Jurkat, Clone E6-1 (cell line): ENCODE measurements at places on chromosomes 5 and 9.
A peak's percentile ranks its signal among the peaks of the same experiment; 100 is the strongest.

GRCh38 chr5:170078458-170078857 lies 27.2 kb upstream of the FOXI1 start:
- no peak for DNase-seq

GRCh38 chr5:62328772-62329491 lies 22.9 kb downstream of the KIF2A start:
- no peak for DNase-seq

DNA sequence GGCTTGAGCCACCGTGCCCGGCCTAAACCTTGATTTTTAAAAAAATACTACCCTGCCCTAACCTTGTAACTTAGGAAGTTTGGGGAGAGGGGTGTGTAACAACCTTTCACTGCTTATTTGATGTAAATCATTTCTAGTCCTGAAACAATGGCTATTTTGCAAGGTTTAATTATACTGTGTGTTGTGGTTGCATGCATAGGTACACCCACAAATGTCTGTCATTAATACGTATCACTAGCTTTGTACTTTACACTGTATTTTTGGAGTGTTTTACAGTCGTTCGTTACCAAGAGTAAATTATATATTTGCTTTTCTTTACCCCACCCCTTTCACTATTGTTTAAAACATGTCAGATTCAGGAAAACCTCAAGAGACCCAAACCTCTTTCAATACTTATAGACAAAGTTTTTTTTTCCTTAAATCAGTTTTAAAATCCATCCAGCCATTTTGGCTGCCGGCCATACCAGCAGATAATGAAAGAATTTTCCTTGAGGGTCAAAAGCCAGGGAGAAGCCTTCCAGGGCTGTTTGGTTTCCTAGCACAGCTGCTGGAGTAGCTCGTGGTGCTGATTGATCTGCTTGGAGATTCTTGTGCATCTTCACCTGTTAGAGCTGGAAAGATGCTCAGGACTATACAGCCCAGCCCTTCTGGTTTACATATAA lies 50.7 kb downstream of the DOCK8 start:
- no peak for DNase-seq

DNA sequence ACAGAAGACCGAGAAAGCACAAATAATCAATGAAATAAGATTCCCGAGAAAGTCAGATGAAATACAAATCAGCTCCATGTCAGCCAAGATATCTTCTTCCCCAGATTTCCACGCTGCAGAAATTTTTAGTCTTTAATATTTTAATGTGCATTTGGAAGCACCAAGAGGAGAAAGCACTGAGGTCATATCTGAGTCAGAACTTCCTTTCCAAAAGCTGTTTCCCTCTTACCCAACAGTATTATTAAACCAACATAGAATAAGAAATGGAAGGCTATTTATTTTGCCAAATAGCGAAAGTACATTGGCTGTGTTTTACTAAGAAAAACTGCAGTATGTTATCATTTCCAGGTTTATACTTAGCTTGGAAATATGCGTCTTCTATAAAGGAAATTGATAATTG lies 772.1 kb upstream of the CDH9 start:
- DNase-seq, result no peak

DNA sequence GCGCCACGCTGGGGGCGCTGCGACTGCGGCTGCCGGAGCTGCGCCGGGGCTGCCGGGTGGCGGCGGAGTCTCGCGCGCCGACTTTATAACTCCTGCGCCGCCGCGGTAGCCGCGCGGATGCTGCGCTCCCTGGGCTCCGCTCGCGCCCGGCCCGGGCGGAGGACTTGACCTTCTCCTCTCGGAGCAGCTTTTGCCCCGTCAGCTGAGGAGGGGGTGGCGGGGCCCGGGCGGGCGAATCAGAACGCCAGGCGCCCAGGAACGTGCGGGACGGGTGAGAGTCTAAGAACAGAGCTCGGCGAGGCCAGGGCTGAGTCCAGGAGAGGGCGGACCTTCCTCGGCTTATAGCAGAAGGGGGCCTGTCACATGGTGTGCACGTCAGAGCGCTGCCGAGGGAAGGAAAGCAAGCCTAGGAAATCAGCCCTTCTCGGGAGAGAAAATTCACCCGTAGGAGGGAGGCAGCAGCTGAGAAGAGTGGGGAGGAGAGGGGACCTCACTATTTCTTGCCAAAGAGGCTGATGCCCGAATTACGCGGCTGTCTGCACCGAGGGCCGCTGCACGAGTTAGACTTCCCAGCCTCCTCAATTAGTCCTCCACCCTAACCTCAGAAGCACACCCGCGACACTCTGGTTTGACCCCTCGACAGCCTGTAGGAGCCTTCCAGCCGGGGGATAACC lies at the start of gene FOXD1:
Gene FOXD1 (minus strand): TSS at position 315 of the 674 bp plus-strand sequence. CDS start 415 bp downstream, outside the sequence.
- peak; percentile 52 for DNase-seq

DNA sequence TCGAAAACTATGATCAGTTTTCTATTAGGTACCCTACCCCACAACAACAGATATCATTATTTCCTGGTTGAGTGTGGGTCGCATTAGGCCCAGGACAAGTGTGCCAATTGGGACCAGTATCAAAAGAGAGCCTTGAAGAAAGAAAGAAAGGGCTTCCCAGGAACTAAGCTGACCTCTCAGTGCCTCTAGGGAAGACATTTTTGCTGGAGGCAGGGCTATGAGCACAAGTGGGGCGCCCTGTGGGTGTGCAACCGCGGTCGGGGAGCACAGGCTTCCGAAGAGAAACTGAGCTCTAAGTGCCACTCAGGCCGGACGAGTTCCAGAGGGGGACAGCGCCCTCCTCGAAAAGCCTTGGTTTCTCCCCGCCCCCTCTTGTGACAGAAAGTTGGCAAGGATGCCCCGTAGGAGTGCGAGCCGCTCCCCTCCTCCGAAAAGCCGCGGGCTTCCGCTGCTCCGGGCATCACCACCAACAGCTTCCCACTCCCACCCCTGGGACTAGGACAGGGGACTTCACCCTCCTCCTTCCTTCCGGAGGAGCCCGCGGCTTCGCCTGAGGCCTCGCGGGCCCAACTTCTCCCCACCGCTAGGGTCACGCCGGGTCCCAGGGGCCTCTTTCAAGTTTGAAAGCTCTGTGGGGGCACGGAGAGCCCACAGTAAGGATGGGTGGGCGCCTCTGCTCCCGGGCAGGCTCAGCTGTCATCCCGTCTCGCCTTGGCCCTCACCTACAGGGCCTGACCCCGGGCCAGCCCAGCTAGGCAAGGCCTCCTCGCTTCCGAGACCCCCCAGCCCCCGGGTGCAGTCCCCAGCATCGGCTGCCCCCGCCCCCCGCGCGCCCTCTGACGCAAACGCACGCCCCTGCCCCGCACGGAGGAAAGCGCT lies 2.0 kb downstream of the NR2F1-AS1 start:
- no peak for DNase-seq

DNA sequence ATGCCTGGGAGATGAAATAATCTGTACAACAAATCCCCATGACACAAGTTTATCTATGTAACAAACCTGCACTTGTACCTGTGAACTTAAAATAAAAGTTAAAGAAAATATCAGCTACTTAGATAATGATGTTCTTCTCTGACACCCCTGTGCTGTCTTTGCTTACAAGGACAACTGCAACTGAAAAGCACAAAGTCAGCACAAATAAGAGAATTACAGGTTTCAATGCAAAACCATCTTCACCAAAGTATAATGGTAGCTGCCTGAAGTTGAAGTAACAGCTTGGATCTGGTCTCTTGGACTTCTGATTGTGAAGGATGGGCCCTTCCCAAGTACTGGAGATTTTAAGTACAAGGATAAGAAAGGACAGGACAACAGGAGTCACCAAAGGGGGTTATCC lies 45.6 kb upstream of the PPP2R2B start:
- no peak for DNase-seq

- no peak for DNase-seq
These were observed 251.4 kb upstream of the IL12B start for GRCh38 chr5:159581502-159582249.

- DNase-seq, result no peak
These were observed 115.9 kb downstream of the CDC42SE2 start for GRCh38 chr5:131379723-131380122.

GRCh38 chr5:159866093-159866492 lies 50.2 kb upstream of the ADRA1B start:
- no peak for DNase-seq

- DNase-seq, result no peak
These were observed 283.9 kb downstream of the NR2F1-AS1 start for GRCh38 chr5:93297116-93297515.

GRCh38 chr5:76303921-76304320 lies 99.2 kb upstream of the IQGAP2 start:
- peak; percentile 48 for DNase-seq

DNA sequence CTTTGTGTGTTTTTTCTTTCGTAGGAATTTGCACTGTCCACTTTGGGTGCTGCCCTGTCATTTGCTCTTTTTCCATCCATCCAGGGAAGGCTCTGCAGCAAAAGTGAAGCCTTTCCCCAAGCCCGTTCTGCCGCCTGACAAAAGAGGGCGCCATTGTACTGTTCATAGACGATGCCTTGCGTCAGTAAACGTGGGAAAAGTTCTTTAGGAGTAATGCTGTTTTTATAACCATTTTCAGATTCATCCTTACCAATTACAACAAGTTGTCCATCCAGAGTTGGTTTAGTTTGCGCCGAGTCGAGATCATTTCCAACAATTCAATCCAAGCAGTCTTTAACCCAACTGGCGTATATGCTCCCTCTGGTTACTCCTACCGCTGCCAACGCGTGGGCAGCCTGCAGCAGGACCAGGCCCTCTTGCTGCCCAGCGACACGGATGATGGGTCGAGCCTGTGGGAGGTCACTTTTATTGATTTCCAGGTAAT lies 34.3 kb upstream of the RPS23 start:
- DNase-seq, result peak; percentile 68

DNA sequence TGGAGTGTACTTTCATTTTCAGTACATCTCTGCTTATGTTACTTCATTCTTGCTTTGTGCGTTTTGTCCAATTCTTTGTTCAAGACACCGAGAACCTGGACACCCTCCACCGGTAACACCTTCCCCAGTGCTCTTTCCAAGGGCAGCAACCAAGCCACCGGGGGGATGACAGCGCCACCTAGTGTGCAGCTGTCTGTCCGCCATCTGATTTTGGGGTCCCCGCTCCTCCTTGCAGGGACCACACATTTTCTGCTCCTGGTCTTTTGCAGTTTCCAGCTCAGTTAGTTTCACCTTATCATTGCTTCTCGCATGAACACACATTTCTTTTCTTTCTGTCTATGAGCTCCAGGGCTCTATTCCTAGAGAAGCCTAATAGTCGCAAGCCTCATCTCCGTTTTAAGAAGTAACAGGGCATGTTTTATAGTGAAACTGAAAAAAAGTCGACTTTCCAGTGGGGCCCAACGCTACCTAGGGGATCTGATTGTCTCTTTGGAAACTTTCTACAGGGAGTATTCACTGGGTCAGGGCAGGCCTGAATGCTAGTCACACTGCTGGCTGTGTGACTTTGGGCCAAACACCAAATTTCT lies 152.1 kb downstream of the FSTL4 start:
- no peak for DNase-seq

- DNase-seq, result no peak
These were observed 399 bp downstream of the NUP155 start for GRCh38 chr5:37370550-37370863.

DNA sequence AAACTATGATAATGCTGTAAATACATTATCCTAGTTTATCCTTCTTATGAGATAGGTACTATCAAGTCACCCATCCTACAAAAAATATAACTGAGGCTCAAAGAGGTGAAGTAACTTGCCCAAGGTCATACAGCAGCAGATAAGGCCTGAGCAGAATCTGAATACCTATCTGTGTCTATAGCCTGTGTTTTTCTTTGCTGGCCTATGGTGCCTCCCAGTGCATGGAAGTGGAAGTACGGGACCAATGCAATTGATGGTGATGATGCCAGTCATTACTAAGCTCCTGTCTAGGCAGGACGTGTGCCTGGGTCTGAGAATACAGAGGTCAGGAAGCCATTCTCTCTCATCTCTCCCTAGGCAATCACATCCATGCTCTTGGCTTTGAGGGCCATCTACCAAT lies 67.8 kb downstream of the FAT2 start:
- peak; percentile 51 for DNase-seq

DNA sequence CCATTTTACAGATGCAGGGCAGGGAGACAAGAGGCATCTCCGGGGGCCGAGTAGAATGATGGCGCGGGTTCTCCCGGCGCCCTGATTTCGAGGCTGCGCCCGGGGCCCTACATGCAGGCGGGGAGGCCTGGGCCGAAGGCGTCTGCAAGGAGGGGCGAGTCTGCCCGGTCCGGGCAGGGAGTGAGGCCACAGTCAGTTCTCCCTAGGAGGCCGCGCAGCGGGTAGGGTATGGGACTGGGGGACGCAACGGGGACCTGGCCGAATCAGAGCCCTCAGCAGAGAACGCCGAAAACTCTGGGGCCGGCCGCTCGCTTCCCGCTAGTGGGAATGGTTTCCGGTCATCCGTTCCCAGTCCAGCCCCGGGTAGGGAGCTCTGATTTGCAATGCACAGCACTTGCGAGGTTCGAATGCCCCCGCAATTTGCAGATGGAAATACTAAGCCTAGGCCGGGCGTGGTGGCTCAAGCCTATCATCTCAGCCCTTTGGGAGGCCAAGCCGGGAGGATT lies 6.4 kb downstream of the TLX3 start:
- no peak for DNase-seq

GRCh38 chr5:173538018-173538417 lies 78.4 kb downstream of the BOD1 start:
- DNase-seq, result no peak

- DNase-seq, result no peak
These were observed 87.9 kb downstream of the SEMA4D start for GRCh38 chr9:89410022-89410421.

DNA sequence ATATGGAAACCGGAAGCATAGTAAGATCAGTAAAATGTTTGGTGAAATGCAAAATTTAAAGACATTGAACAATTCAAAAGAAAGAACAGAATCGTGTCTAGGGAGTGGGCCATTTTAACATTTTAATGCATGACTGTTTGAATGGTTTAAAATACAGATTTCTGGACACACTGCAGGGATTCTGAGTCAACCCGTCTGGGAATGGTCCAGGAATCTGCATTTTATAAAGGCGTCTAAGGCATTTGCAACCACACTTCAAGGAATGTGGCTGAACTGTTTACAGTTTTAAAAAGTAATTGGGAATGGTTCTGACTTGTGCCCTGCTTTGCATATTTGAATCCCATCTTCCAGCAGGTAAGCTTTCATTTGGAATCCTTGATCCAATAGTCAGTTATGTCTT lies 811.7 kb upstream of the WWC1 start:
- DNase-seq, result no peak

DNA sequence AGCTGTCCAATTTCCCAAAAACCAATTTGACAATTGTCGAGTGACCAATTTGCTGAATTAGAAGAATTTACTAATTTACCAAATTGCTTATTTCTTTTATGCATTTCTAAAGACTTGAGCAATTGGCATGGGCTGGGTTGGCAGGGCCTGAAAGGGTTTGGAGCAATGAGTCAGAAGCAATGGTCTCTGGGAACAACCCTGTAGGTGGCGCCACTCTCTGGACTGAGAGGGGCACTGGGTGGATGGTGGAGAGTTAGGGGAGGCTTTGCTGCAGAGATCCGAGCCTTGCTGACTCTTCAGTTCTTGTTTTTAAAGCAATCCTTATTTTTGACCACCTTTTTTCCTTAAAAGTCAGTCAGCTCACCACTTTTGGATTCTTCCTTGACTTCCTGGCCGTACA lies 71.5 kb upstream of the RPS23 start:
- peak; percentile 52 for DNase-seq

DNA sequence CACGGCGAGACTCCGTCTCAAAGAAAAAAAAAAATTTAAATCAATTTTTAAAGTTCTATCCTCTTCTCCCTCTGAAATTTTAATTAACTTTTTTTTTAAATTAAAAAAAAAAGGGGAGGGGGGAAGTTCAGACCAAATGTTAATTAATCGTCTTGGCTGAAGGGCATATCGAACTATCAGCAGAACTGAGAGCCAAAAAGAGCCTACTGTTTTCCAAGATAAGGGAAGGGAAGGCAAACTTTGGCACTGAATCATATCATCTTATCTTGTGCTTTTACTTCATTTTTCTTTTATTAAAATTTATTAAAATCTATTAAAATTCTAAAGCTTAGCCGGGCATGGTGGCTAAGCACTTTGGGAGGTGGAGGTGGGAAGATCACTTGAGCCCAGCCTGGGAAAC lies 45.9 kb upstream of the MTMR12 start:
- DNase-seq, result no peak
